Stimulated activated CD4-positive, alpha-beta T cell treated with anti-CD3 and anti-CD28 coated beads, Interleukin-15, amount 100 ng/mL, for 1 hour (primary cell): ENCODE measurements at places on chromosomes 16 and 17.

DNA sequence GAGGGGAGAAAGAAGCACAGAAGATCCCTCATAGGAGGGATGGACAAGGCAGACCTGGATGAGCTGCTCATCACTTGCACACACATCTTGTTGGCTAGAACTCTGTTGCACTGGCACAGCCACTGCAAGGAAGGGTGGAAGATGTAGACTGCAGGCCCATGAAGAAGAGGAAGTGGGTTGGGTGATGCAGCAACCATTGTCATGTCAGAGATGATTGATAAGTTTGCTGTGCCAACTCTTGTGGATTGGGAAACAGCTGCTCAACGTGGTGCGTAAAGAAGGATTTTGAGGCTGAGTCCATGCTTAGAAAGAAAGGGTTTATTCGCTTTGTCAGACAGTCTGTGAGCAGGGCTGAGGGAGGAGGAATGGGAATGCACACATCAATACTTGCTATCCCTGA lies 161.4 kb upstream of the MPHOSPH6 start:
- no peak for DNase-seq

DNA sequence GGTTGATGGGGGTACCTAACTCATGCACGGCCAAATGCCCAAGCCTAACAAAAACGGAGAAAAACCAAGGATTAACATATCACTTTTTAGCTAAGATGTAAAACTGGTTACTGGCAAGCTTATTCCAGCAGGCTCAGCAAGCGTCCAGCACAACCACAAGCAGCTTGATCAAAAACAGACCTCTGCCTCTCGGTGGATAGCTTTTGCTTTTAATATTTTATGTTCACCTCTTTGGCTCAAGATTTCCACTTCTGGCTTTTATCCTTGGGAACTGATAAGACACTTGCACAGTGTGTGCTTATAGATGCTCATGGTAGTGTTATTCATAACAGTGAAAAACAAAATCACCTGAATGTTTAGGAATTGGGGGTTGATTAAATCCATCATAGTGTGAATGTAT lies 206.9 kb upstream of the CACNG5 start:
- no peak for DNase-seq

DNA sequence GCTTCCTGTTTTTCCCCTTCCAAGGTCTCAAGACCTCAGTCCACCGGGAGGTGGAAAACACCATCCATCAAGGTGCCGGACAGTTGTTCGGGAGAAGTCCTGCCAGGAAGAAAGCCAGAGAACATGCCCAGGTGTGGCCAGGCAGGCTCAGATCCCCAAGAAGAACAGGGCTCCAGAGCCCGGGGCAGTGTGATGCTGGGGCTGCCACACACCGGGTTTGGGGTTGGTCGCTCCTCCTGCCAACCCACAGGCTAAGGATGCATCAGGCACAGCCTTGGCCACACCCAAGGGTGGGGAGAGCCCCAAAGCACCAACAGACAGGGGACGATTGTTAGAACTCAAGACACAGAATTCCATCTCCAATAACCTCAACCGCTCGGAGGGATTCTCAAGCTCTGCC lies 19.7 kb downstream of the ZFHX3 start:
- DNase-seq, result no peak

DNA sequence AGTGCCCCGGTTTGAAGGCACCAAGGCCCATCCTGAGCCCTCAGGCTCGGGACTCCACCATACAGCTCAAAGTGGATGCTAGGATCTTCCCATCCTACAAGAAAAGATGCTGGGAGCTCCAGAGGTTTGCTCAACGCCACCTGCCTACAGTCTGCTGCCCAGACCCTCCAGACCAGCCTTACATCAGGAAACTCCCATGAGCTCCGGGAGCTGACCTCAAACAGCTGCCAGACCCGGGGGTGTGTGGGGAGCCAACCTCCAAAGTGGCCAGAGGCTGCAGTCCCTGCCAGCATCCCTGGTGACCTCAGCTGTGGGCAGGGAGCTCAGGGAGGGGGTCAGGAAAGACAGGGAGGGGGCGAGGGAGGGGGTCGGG lies 43.8 kb downstream of the C16orf82 start:
- no peak for DNase-seq

- DNase-seq, result no peak
These were observed 19.4 kb downstream of the C17orf100 start for GRCh38 chr17:6670999-6671398.

- no peak for DNase-seq
These were observed 22.2 kb downstream of the KIAA0513 start for GRCh38 chr16:85049706-85050305.

DNA sequence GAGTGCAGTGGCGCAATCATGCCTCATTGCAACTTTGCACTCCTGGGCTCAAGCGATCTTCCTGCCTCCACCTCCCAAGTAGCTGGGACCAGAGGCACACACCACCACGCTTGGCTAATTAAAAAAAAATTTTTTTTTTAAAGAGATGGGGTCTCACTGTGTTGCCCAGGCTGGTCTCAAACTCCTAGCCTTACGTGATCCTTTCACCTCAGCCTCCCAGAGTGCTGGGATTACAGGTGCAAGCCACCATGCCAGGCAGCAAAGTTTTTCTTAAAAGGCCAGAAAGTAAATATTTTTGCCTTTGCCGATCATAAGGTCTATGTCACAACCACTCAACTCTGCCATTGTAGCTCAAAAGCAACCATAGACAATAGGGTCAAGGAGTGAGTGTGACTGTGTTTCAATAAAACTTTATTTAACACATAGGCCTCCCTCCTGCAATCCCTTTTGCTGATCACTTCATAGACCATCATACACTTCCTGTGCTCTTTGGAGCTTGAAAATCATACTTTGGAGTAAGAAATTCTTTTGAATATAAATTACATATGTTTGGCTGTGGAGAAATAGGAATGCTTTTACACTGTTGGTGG lies 48.6 kb downstream of the PITPNC1 start:
- no peak for DNase-seq

DNA sequence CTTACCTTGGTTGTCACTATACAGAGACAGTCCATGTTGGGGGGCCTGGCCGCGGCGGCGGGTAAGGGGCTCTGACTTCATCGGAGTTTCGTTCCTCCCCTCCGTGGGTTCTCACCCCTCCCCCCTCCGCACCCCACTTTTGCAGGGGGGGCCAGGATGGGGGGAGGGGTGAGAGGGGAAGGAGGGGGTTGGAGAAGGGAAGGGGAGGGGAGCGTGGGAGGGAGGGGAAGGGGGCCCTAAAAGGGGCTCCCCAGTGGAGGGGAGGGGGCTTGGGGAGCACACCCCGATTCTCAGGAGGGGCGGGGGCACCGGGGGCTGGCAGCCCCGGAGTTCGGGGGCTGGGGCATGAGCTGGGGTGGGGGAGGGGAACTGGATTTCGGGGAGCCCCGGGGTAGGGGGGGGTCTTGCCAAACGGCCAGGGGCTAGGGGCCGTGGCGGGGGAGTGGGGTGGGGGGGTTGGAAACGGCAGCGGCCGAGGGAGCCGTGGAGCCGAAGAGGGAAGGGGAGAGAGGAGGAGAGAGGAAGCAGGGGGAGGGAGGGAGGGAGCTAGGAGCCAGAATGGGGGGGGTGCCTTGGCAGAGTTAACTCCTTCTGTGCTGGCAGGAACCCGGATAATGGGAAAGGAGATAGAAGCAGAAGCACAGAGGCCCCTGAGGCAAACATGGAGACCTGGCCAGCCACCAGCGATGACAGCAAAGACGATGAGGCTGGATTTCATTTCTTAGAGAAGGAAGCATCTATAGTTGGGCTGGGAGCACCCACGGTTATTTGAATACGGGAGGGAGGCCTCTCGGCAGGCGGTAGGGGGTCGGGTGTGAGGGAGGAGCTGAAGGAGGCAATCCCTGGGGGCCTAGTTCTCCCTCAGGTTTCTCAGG lies 2.3 kb downstream of the DLG4 start:
- no peak for DNase-seq

- peak; percentile 41 for DNase-seq
These were observed 31.2 kb downstream of the CTU2 start for GRCh38 chr16:88737298-88738150.

DNA sequence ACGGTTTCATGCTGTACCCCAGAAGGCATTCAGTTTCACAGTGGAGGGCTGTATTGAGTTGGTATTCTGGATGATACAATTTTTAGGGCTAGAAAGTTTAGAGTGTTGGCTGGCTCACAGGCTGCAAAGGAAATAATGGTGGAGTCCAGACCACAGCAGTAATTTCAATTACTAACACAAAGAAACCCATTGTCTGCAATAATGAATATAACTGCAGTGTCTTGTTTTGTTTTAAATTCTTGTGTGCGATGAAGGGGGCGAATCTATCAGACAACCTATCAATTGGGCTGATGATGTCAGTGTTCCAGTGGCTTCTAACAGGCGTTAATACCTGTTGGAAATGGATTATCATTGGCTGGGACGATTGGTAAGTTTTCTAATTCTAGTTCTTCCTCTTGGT lies 1.5 kb downstream of the SP2 start:
- no peak for DNase-seq

- no peak for DNase-seq
These were observed 73.1 kb upstream of the AXIN2 start for GRCh38 chr17:65634533-65634932.

DNA sequence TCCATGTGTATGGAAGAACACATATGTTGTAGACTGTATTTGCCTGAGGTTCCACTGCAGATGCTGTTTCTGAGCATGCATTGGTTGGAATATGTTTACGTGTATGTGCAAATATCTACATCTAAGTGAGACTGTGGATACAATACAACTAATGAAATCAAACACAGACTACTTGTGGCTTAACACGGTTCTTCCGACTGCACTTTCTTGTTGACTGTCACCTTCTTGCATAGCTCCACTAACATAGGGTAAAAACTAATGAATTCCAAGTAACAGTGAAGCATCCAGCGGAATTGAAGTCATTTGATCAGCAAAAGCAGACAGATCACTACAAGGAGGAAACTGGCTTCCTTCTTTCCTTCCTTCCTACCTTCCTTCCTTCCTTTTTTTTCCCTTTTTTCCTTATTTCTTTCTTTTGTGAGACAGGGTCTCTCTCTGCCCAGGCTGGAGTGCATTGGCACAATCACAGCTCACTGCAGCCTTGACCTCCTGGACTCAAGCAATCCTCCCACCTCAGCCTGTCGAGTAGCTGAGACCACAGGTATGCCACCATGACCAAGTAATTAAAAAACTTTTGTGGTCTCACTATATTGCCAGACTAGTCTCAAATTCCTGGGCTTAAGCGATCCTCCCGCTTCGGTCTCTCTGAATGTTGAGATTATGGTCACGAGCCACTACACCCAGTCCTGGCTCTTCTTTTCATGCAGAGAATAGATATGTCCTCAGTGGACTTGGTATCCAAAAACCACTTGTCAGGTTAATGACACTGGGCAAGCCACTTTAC lies 22.0 kb upstream of the CCL1 start:
- DNase-seq, result no peak

DNA sequence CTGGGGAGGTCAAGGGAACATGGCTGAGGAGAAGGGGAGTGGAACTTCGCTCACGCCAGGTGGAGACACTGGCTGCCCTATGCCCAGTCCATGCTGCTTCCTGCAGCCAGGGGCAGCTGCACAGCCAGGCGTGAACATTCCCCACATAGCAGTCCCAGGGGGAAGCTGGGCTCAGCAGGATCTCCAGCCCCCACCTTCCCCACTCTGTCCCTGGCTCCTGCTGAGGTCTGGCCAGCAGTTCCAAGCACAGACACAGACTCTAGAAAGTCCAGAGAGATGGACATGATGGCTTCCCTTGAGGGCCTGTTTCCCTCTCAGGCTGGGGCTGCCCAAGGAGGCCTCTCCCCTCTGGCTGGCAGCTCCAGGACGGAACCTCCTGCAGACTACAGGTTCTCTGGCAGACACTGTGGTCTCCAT lies 9.3 kb downstream of the JUP start:
- no peak for DNase-seq

GRCh38 chr16:35352431-35352830 lies 1893.0 kb downstream of the TP53TG3F start:
- DNase-seq, result no peak

GRCh38 chr16:79845734-79846135 lies 245.2 kb upstream of the MAF start:
- no peak for DNase-seq

GRCh38 chr16:881219-882097 lies 80.9 kb upstream of the GNG13 start:
- no peak for DNase-seq

DNA sequence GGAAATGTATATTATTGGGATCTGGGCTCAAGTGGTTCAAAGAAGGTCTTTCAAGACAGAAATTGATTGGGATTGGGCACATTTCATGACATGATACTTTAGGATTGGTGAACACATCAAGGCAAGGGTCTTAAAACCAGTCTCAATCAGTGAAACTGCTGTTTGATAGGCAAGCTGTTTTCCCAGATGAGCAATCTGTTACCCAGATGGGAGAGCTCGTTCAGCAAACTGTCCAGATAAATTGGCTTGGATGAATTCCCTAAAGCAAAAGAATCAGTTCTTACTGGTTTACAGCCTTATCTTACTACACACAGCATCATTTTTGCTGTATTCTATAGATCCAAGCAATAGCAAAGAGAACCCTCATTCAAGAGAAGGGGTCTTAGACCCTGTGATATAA lies 31.0 kb upstream of the CNEP1R1 start:
- no peak for DNase-seq

DNA sequence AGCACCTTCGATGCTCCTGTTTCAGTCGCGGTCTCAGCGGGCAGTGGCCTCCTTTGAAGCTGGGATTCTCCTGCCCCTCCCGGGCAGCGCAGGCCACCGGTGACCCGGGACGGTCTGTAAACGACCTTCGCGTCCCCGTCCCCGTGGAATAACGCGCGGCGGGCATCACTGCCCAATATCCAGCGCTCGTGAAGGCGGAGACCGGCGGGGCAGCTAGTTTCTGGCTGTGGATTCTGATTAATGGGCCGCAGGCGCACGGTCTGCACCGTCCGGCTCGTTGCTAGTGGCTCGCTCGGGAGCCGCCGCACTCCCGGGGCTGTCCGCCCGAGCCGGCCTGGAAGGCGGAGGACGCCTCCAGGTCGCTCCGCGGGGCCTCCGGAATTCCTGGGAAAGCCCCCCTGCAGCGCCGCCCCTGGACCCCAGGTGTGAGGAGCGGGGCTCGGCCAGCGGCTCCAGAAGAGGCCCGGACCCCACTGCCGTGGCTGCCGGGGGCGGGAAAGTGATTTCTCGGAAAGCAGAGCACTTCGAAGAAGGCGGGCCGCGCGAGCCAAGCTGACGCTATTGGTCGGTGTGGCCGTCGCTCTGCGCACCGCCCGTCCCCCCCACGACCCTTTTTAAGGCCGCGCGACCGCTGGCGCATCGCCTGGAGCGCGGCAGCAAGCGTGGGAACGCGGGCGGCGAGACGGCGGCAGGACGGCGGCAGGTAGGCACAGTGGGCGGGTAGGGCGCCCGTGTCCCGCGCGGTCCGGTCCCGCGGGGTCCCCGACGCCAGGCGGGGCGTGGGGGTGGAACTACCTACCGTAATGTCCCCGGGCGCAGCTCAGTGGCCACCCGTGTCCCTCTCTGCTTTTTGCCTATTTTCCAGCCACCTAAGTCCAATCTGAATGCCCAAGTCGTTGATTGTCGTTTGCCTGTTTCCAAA lies at the start of gene IRF8:
Gene IRF8, plus strand, starts transcription at position 642 of the 922 bp plus-strand sequence. CDS start 3,854 bp downstream, outside the sequence.
- DNase-seq, result peak; percentile 83

DNA sequence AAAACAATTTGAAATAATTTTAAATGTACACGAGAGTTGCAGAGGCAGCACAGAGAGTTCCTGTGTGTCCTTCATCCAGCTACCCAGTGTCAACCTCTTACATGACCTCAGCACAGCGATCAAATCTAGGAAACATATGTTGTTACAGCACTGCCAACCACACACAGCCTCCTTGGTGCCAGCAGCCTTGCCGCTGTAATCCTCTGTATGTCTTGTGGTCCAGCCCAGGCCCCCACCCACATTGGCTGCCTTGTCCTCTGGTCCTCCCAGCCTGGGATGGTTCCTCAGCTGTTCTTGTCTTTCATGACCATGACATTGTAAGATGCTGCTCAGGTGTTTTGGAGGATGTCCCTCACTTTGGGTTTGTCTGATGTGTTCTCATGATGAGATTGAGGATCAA lies 178.0 kb downstream of the RPTOR start:
- no peak for DNase-seq

- DNase-seq, result no peak
These were observed 340.1 kb downstream of the ABCC12 start for GRCh38 chr16:47815655-47816054.
